ENCODE measurements at places on chromosomes 1 and 21.

GRCh38 chr1:23902321-23903278 is 10.6 kb downstream of the CNR2 start:
- no peak for DNase-seq

GRCh38 chr1:25031601-25031965 is 101.5 kb upstream of the RUNX3 start:
- no peak for DNase-seq

DNA sequence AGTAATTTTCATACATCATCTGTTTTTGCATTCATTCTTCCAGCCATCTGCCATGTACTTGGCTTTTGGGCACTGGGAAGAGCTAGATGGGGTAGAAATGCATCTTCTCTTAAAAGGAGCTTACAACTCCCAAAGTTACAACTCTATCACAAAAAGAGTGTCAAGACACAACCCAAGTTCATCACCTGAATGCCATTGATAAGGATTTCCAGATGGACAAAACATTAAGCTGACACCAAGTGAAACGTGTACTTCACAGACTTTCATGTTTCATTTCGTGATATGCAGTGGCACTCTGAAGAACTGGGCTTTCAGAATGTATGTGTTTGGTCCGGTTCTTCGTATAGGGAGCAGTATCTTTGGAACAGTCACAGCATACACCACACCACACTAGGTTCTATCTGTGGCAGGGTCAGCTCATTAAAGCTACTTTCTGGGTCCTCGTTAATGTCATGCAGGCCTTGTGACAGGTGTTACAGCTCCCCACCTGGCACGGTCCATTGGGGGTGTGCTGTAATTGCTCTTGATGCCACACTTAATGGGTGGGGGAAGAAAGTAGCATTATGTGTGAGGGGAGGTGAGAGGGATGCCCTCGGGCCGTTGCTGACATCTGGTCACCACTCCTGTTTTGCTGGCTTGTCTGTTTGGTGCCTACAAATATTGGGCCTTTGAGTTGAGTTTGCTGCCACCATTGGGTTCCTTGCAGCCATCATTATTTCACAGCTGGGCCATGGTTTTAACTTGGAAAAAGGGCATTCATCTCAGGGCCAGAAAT is 164.9 kb downstream of the NFIA start:
- peak; percentile 70 for DNase-seq

DNA sequence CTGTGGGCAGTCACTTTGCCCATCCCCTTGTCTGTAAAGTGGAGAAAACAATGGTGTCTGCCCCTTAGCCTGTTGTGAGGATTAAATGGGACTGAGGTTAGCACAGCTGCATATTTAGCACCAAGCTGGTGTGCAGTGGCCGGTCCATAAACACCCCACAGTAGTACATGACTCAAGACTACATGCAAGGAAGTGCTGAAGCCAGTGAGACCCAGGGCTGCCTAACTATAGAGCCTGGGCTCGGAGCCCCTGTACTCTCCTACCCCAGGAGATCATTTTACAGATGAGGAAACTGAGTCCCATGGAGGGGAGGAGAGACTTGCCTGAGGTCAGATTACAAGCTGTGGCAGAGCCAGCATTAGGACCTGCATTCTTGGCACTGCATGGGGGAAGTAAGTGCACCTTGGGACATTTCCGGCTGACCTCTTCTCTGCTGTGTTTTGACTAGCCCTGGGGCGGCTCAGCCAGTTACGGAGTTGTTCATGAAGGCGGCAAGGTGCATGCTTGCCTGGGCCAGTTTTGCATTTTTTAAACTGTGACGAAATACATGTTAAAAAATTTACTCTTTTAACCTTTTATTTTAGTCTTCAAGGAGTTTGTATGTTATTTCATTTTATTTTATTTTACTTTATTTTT is 3.2 kb downstream of the SERINC2 start:
- DNase-seq: no peak

- DNase-seq: no peak
Observed at GRCh38 chr1:56921479-56921878, 44.3 kb downstream of the C8B start.
